ENCODE measurements at places on chromosomes 4 and X.

GRCh38 chr4:66357316-66357715 lies 687.0 kb upstream of the EPHA5 start:
- no peak for DNase-seq

DNA sequence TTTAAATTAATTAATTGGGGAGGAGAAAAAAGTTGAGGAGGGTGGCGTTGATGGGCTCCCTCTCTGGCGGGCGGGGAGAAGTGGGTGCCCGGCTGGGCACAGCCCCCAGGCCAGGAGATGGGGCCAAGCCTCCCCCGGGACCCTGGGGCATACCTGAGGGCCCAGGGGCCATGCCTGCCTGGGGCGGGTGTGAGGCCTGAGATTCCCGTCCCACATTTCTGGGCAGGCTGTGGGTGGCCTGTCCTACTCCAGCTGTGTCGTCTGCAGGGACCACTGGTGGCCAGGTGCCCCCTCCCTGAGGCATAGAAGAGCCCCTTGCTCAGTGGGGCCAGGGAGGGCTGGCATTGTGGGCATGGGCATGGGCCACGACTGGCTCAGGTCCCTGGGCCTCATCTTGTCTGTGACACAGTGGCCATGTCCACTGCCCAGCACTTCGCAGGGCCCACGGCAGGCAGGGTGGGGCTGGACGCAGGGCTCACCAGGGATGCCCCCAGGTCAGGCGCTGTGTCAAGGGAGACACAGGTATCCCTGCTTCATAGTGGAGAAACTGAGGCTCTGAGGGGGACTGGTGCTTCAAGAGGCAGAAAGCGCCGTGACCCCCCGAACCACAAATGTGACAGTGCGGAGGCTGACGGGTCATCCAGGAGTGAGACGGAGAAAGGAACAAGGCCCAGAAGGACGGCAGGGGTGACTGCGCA lies 60.1 kb downstream of the FAM53A start:
- no peak for DNase-seq

DNA sequence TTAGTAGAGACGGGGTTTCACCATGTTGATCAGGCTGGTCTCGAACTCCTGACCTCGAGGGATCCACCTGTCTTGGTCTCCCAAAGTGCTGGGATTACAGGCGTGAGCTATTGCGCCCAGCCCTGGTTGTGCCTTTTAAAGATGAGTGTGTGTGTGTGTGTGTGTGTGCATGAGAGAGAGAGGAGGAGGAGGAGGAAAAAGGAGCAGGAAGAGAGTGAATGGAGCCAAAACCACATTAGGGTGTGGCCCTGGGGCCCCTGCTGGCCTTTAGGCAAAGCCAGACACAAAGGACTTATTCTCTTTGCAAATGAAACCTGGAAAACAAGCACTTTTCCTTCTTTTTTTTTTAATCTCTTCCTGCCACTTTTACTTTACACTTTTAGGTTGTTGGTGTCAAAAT lies 48.2 kb upstream of the KLF3 start:
- DNase-seq, result no peak

GRCh38 chr4:99759346-99759984 lies 57.2 kb upstream of the DAPP1 start:
- DNase-seq, result no peak

- DNase-seq, result no peak
Measured at GRCh38 chr4:62806816-62807215, 1602.4 kb downstream of the TECRL start.
